ENCODE measurements at places on chromosomes 2 and 18.

DNA sequence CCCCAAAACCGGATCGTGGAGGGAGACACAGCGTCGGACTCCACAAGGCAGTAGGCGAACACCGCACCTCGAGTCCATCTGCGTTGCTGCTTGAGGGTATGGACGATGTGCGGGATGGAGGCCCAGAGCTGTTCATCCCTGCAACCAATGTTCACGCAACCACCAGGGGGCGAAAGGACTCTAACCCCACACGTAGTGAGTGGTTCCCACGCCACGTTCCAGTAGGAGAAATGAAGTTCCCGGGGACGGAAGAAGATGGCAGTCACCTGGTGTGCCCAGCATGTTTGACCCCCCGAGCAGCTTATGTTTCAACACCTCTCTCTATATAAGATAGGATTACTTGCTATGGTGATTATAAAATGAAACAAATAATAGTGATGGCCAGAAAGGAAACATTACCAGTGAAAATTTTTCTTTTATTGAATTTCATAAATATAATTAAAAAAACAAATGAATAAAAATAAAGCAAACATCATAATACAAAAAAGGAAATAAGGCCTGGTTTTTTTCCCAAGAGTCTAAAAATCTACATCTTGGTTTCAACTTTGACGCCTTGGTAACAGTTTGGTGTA, 184.3 kb downstream of the SH3BP4 start:
- DNase-seq: peak; percentile 21

- DNase-seq: no peak
Observed at GRCh38 chr2:104047516-104047915, 806.4 kb upstream of the POU3F3 start.

DNA sequence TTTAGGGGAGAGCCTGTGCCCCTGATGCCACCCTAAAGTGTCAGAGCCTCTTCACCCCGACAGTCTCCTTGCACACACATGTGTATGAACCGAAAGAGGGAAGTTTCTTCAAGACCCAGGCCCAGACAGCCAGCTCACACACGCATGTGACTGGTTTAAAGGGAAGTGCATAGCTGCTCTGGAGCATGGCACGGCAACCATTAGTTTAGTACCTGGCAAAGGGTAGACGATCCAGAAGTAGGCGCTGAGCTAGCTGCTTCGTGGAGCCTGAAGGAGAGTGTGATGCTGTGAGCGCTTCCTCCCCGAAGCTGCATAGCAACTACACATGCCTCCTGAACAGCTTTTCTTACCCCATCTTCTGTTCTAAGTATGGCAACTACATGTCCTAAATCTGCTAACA, 91.7 kb downstream of the ZCCHC2 start:
- no peak for DNase-seq

GRCh38 chr18:45856531-45856930, 31.1 kb downstream of the SIGLEC15 start:
- no peak for DNase-seq

GRCh38 chr2:218216336-218216673, 684 bp upstream of the ARPC2 start:
- no peak for DNase-seq

GRCh38 chr18:3100498-3101132, 87.7 kb upstream of the LPIN2 start:
- DNase-seq: no peak

DNA sequence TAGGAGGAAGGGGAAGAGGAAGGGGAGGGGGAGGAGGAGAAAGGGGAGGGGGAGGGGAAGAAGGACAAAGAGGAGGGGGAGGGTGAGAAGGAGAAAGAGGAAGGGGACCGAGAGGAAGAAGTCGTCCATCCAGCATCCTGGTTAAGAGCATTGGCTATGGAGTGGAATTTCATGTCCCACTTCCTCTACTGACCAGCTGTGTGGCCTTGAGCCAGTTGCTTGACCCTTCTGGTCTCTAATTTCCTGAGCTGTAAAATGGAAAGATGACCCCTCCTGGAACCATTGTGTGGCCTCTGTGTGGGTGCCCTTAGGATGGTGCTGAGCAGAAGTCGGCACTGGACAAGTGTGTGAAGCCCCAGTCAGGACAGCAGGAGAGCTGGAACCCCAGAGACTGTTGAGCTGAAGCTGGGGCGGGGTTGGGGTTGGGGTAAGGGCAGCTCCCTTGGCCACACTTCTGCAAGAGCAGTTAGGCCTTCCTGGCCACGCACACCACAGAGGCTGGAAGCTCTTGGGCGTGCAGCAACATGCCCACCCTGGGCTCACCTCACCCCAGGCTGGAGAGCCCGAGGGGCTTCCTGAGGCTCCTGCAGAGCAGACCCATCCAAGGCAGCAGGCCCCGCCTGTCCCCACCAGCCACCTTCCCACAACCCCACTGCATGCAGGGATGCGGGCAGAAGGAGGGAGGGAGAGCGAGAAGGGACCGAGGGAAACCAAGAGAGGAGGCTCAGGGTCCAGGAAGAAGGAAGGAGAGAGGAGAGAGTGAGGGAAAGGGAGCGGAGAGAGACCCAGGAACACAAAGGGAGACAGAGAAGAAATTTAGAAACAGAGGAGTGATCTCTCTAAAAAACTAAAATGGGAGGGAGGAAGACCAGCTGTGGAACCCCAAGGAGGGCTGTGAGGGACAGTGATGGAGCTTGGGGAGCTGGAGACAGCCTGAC, 16.2 kb downstream of the ADRA2B start:
- no peak for DNase-seq

- no peak for DNase-seq
Observed at GRCh38 chr2:9800639-9800974, 42.7 kb upstream of the TAF1B start.

DNA sequence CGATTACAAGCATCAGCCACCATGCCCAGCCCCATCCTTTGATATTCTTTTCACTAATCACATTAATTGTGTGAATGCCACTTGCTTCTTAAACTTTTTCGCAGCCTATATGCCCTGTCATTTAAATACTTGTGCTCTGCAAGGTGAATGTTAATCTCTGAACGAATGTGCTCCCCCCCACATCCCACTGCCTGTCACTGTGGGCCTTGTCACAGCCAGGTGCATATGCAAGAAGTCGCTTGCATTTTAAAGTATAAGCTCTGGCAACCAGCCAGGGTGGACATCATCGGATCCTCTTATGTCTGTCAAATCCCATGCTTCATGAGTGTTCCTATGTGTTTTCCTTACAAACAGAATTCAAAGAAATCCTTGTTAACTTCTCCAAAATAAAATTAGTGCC, 304.4 kb downstream of the GALR1 start:
- no peak for DNase-seq

DNA sequence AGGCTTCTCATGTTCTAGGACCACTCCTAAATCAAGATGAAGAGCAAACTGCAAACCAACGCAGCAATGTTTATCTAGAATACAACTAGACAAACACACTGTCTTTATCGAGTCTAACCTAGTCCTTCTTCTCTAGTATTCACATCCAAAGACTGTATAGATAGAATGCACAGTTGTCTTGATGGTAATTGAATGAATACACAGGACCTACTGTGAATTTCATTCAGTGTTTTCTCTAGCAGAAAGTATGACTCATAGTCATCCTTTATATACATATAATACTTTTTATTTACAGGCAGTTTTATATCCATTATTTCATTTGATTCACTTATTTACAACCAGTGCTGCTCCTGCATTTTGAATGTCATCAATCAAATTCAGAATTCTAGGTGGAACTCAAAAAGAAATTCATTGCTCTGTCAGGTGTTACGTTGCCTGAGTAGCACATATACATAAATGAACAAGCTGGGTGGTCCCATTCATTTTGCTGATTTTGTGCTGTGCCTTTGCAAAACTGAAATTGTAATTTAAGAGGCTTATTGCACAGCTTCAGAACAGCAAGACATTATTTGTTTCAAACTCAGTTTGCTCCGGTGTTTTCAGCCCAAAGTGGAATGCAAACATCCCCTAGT, 374.8 kb downstream of the EPHA4 start:
- DNase-seq: no peak

- no peak for DNase-seq
Observed at GRCh38 chr2:7024261-7024660, 107.0 kb downstream of the RNF144A start.

DNA sequence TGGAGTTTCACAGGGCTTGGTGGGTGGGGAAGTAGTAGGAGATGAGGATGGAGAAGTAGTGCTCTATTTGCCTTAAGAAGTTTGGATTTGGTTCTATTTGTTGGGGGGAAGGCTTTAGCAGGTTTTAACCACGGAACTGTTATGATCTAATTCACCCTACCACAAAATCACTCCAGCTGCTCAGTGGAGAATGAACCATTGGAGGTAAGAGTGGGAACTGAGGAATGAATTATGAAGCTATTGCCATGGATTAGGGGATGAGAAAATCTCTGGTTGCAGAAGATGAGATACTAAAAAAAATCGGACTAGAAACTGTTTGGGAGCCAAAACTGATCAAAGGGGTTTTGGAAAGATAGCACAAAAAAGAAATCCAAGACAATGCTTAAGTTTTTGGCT, 488.9 kb downstream of the DLGAP1 start:
- no peak for DNase-seq

DNA sequence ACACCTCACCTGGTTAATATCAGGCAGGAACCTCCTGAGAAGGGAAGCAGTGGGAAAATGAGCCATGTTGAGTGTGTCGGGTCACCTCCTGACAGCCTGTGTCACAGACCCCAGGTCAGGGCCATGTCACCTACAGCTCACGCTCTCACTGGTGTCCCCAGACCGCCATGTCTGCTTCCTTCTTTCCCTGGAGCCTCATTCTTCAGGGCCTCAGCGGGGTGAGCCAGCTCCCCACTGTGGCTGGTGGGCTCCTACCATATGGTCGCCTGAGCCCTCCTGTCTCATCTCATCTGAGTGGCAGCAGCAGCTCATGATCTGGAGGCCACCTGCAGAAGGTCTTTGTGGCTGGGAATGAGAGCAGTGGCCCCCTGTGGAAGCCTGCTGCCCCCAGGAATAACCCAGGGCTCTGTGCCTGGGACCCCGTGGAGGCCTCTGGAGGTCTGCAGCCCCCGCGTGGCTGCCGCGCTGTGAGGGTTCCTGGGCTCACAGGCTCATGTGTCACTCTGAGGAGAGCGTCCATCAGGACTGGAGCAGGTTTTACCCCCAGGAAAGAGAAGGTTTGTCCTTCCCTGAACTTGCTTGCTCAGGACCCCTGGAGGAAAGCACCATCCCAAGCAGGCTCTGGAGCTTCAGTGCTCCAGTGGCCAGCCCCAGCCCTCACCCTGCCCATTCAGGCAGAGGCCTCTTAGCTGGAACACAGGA, 56.4 kb downstream of the FAM168B start:
- DNase-seq: no peak

GRCh38 chr2:24579053-24579803, 88.2 kb downstream of the NCOA1 start:
- peak; percentile 11 for DNase-seq

DNA sequence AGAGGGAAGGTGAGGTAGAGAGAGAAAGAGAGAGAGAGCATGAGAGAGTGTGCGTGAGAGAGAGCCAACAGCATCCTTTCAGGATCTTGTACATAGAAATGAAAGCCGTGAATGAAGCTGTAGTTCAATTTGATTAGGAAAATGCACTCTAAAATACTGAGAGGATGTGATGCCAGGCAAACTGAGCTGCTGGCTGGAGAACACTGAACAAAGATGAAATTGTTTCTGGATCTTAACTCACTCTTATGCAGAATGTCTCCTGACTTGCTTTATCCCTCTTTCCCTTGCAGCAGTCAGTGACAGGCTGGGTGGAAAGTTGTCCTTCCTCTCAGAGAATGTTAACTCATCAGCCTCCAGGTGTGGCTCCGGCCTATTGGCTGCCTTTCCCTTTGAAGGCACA, 10.7 kb downstream of the LYPD1 start:
- DNase-seq: no peak

DNA sequence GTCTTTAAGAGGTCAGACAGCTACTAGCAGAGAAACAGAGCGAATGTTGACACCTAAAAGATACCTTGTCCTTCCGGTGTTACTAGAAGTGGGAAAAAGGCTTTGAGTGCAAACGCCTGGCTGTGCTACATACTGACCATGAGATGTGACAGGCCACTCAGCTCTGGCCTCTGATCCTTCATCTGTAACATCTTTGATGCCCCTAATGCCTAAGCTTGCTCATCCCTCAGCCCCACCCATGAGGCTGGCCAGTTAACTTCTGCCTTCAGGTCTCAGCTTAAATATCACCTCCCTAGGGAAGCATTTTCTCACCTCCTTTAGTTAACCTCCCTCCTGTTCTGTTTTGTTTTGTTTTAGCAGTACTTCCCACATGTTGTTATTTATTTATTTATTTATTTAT, 15.9 kb downstream of the EPAS1 start:
- no peak for DNase-seq

- no peak for DNase-seq
Observed at GRCh38 chr2:206079699-206080465, 6.1 kb downstream of the INO80D start.

DNA sequence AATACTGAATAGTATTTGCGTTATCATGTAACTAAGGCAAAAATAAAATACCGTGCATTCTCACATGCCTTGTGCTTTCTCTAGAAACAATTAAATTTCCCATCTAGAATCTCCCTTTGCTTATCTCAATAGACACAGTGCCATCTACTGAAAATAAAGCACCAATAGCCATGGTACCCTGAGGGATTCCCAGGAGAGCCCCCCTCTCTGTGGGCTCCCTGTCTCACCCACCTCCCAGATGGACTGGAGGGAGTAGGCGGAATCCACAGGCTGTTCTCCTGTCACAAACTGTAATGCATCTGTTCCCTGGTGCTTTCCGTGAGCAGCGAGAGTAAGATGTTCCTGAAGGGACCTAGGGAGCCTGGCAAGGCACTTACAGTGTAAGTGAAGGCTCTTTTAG, 112.4 kb upstream of the UPP2 start:
- no peak for DNase-seq

DNA sequence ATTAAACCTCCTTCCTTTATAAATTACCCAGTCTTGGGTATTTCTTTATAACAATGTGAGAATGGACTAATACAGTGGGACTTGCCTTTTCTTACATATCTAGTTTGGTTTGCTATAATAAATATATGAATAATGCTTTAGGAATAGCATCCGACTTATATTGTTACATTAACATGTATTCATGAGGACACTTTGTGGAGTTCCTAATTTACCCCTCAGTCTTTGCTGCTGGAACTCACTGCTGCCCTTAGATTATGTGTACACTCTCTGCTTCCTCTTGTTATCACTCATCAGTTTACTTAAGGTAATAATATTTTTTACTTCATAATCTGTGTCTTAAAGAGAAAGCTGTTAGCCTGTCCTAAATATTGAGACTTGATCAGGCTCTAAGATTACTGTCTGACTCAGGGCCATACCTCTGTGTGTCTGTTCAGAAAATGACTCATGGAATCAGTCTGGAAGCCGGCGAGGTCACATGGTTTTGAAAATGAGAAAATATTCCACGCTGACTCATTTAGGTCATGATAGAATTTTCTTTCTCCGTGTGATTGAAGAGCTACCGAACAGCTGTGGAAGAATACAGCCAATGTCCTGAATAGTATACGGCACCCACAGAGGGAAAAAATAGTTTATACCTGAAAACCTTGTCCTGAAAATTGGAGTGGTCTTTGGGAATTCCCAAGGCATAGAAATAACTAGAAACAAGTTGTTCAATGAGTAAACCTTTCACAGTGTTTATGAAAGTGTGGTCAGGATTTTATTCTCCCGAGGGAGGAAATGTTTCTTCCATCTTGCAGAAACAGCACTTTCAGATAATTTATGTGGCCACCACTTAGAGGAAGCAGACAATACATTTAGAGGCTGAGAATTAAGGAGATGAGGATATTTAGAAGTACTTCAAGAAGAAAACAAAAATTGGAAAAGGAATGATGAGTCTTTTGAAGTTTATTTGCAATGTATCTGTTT, 156.4 kb downstream of the DSEL start:
- peak; percentile 49 for DNase-seq

GRCh38 chr2:168814046-168814445, 11.6 kb downstream of the NOSTRIN start:
- no peak for DNase-seq
